ENCODE measurements at places on chromosomes 1 and 21.

DNA sequence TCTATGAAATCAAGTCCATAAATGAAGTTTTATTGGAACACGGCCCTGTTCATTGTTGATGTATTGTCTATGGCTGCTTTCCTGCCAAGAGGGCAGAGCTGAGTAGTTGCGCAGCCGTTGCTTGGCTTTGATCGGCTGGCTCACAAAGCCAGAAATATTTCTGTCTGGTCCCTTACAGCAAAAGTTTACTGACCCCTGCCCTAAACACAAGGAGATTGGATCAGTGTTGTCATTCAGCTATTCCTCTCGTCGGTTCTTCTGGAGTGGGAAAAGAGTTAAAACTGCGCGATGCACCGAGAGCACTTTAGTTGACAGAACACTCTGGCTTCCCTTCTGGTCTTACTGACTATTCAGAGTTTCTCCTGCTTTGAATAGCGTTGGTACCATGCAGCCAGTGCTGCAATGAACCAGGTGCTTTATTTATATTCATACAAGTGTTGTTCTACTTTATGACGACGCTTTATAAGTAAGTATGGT, 868 bp downstream of the ZBTB40 start:
- DNase-seq: no peak

GRCh38 chr1:213227458-213227857, 176.4 kb downstream of the RPS6KC1 start:
- no peak for DNase-seq

DNA sequence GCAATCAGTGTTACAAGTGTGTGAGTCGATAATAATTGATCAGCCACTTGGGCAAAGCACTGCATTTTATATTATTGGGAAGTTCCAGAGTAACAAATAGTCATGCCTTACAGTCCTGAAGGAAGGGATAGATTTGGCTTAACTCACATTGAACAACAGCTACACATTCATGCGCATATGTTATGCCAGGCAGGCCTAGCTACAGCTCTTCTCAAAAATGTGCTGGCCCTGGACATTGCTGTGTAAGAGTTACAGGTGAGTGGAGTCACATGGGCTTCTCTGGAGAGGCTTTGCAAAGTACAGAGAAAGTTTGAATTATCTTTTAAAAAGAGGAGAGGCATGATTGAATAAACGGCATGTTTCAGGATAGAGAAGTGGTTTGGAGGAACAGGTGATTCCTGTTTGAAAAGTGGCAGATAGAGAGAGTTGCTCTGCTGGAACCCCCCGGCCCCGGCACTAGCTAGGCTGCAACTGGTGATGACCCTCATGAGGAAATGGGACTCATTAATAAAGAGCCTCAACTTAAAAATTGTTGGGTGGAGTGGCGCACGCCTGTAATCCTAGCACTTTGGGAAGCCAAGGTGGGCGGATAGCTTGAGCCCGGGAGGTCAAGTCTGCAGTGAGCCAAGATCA, 200.6 kb downstream of the CRB1 start:
- DNase-seq: no peak

- DNase-seq: no peak
Measured at GRCh38 chr21:42153046-42153686, 65.8 kb upstream of the ABCG1 start.

- DNase-seq: no peak
Measured at GRCh38 chr1:184422490-184423233, 35.8 kb downstream of the C1orf21 start.

GRCh38 chr1:100134872-100135271, 1.9 kb downstream of the TRMT13 start:
- no peak for DNase-seq

DNA sequence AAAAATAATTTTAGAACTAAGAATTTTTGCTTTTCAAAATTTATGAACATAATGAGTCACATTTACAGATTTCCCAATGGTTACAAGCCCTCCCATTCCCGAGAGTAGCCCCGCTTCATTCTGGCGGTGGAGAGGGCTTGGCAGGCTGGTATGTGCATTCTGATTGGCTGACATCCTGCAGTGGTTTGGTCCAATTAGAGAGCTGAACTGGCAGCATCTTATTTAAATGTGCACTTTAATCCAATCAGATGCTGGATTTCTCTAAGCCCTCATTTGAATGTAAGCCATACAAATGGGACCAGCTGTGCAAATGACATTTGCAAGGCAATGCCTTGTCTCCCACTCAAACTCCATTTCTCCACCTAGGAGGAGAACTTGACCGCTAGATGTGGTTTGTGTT, 18.0 kb upstream of the TRIM17 start:
- no peak for DNase-seq

- DNase-seq: peak; percentile 85
Measured at GRCh38 chr1:10528066-10529014, 53.6 kb downstream of the PEX14 start.

- no peak for DNase-seq
Measured at GRCh38 chr1:23910144-23910543, 3.0 kb downstream of the CNR2 start.

GRCh38 chr1:230892018-230892491, 23.7 kb upstream of the C1orf198 start:
- no peak for DNase-seq

GRCh38 chr1:172342584-172343239, 77.8 kb upstream of the C1orf105 start:
- no peak for DNase-seq

GRCh38 chr1:67612788-67613241, 72.2 kb upstream of the GADD45A start:
- DNase-seq: no peak

GRCh38 chr1:183267646-183268431, 81.8 kb downstream of the LAMC2 start:
- no peak for DNase-seq

DNA sequence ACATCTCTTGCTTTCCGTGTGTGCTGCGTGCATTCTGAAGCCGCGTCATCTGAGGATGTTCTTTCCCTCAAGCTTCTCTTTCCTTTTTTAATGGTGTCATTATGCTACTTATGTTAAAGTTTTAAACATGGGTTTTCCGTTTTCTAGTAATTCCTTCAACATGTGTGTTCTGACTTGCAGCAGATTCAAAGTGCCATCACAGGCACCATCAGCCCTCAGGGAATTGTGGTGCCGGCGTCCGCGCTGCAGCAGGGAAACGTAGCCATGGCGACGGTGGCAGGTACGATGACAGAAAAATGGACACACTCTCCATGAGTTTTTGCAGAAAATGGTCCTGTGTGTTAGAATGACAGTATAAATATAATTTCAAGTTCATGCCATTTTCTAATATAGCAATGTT, 42.4 kb downstream of the PKNOX1 start:
- DNase-seq: no peak

DNA sequence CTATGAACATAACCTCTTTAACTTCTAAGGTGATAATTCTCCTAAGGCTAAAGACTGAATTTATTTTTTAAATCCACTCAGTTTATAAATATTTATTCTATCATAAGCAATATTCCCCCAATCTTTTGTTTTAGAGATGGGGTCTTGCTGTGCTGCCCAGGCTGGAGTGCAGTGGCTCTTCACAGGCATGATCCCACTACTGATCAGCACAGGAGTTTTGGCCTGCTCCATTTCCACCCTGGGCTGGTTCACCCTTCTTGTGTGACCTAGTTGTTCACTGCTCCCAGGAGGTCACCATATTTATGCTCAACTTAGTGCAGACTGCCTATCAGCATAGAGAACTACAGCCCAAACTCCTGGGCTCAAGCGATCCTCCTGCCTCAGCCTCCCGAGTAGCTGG, 38.6 kb downstream of the LPGAT1 start:
- DNase-seq: no peak

DNA sequence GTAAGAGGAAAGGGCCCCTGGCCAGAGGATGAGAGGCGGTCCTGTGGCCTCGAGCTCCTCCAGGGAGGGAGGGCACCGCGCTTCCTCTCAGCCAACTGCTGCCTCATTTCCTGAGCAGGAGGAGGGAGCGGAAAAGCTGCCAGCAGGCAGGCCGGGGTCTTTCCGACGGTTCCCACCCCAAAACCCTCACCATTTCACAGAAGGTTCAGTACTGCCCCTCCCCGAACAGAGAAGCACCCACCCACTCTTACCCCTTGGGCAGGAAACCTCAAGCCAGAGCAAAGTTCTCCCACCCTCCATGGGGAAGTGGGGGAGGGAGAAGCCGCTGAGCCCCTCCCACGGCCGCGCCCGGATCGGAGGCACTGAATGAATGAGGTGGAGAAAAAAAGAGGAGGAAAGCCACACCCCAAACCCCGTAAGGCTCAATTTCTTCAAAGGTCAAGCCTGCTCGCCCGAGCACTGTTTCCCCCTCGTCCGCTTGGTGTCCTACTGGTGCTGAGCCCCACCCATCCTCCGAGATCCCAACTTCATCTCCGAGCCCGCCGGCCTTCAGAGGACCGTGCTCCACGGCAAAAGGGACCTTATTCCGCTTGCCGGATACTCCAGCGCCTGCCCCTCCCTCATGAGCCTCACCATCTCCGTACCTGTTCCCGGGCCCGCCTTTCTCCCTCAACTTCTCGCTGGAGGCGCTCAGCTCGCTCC, 9.4 kb downstream of the TPM3 start:
- peak; percentile 77 for DNase-seq

DNA sequence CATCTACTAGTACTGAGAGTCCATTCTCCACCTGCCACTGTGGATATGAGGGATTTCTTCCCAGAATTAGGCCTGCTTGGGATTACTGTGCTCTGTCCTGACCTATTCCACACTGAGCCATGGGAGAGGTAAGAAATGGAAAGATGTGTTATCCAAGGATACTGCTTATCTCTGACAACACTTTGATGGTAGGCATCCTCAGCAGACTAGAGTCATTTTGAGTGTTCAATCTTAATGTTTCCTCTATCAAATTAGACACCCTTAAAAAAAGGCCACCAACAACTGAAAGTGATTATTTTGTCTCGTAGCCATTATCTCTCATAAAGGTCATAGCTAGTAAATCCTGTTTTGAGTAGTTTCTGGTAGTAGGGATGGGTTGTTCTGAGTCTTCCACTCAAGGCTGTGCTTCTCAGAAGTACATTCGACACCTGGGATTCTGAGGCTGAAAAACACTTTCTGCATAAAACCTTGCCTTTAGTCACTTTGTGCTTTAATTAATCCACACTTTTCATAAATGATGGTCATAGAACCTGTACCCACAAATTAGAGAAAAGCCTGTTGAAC, 8.8 kb downstream of the ATPAF1 start:
- no peak for DNase-seq

GRCh38 chr1:204286831-204287421, 72.8 kb downstream of the PLEKHA6 start:
- DNase-seq: peak; percentile 73

DNA sequence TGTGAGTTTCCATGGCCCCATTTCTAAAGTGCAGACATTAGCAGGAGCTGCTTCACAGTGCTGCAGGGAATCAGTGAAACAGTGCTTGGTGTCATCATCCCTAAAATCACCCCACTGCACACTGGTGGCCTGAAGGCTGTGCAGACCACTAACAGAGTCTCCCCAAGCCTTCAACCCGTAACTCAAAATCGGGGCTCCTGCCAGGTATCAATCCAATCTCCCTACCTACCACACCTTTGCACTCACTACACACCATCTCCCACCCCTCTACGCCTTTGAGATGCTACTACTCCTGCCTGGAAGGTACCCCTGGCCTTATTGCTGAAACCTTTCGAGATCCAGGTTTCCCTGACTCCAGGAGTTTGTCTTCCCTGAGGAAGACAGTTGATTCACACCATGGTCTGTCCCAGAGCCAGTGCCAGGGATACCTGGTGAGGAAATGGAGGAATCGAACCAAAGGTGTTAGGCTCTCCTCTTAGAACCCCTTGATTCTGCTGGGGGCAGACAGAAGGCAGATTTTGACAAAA, 25.5 kb downstream of the SLC2A1 start:
- DNase-seq: no peak

- no peak for DNase-seq
Measured at GRCh38 chr1:61058483-61059245, 23.7 kb upstream of the NFIA start.

DNA sequence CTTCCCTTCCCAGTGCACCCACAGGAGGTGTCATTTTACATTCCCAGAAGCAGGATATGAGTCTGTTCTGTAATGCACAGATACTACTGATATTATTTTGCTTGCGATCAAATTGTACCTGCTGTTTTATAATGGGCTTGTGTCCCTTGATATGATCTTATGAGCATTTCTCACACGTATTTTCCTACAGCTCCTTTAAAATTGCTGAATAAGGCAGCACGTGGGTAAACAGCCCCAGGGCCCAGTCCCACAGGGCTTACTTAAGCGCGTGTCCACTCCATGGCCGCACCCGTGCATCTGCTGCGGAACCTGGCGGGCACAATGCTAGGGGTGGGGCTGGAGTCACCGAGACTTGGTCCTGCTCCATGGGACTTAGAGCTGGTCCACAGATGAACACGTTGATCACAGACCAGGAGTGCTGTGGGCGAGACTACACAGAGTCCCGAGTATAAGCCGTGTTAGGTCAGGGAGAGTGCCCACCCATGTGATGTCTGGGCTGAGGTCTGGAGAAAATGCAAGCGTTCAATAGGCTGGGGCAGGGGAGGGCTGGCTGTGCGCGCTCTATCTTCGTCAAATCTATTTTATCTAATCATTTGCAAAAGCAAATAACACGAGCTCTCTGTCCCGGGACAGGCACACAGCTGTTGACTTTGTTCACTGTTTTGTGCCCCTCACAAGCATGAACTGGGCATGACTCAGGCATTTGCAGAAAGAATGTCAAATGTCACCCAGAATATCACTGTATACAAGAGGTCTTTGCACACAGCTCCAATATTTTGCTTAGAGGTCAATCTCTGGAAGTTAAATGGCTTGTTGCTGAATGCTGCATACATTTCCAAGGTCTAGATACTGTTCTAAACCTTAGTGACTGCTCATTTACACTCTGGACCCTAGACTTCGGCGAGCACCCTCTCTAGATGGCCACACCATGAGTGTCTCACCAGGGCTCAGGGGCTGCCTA, 119.3 kb downstream of the CRYAA start:
- no peak for DNase-seq

DNA sequence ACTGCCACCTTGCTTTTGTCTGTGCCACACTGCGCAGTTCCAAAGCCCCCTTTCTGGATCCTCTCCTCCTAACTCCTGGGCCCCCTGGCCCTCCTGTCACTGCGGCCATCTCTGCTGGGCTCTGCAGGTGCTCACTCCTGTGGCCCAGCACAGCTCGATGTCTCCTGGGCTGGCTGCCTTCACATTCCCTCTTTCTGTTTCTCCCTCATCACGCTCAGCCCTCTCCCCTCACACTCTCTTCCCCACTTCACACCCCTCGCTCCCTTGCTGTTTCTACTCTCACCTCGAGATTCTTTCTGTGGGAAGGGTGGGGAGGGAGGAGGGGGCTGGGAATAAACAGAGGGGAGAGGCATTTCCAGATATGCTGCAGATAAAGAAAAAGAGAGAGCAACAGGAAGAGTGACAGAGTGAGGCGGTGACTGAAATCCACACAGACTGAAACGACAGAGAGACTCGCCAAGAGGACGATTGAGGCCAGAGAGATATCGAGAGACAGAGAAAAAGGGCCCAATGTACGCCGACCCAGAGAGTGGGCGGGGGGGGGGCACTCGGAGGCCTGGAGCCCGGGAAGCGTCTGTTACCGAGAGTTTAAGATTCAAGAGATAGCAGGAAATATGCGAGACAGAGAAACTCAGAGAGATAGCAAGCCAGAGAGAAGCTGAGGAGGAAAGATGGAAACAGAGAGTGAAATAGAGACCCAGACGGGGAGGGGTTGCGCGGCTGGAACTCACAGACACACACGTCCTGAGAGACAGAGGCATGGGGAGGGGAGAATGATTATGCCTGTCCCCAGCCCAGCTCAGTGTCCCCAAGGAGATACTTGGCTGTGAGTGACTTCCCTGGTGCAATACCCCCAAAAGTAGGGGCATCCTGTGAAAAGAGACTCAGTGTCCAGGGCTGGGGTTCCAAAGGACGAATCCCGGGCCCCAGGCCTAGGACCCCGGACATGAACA, 666 bp downstream of the CSF3R start:
- no peak for DNase-seq

- no peak for DNase-seq
Measured at GRCh38 chr1:203695116-203695515, 68.5 kb downstream of the ATP2B4 start.
